Activated CD8-positive, alpha-beta T cell treated with anti-CD3 and anti-CD28 coated beads, Interleukin-2, amount 10 ng/mL, durations not matched to agents 7 days and 5 days (primary cell): ENCODE measurements at places on chromosomes 2 and 18. TPM values are rescaled to one million over a fixed set of nuclear protein-coding genes. Genes with fewer than 3 reads are reported as not detected.

Gene MYO3B
- 0.23 TPM for total RNA-seq

Gene PID1
- not detected for total RNA-seq

Gene WDPCP
- 7.6 TPM for total RNA-seq

Gene DCDC2C
- total RNA-seq, result not detected

Gene TMEM37
- total RNA-seq, result not detected

Gene MRPL44
- total RNA-seq, result 30.5 TPM

Gene NAPG
- total RNA-seq, result 31.1 TPM

Gene PLEKHH2
- 0.32 TPM for total RNA-seq

Gene C1QL2
- not detected for total RNA-seq

Gene SAP130
- 39.2 TPM for total RNA-seq

Gene COLEC12
- total RNA-seq, result not detected

Gene NCOA1
- total RNA-seq, result 14.5 TPM

Gene SGO2
- total RNA-seq, result 56.5 TPM
